ENCODE measurements at places on chromosomes 7 and 10.

GRCh38 chr7:40057292-40057691 is 77.1 kb downstream of the MPLKIP start:
- no peak for DNase-seq

GRCh38 chr10:649445-649797 is 40.0 kb downstream of the DIP2C start:
- DNase-seq, result no peak

GRCh38 chr7:121520911-121521310 is 124.8 kb upstream of the FAM3C start:
- DNase-seq, result no peak

DNA sequence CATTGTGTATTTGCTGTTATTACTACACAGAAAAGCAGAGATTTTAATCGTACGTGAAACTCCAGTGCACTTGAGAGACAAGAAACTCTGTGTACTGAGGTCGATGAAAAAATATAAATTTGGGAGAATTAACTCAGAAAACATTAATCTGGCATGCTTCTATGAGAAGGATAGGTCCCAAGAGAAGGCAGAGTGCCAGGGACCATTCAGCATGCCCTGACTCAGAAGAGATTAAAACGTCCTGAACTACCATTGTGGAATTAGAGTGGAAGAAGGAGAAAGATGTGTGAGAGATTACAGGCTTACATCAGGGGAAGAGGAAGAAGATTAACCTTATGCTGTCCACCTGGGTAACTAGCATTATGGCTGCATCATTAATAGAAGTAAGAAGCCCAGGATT is 72.4 kb downstream of the REEP3 start:
- no peak for DNase-seq

DNA sequence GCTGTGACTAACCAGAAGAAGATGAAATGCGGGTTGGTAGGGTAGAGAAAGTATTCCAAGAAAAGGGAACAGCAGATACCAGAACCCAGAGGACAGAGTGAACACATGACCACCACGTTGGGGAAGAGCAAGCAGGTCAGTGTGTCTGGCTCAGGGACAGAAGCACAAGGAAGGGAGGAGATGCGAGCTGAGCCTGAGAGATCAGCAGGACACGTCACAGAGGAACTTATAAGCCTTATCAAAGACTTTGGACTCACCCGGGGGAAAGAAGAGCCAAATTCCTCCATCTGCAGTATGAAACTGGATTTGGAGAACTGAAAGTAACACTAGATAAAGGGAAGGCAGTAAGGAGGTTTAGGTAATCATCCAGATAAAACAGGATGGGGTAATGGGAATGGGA is 232.1 kb upstream of the NPVF start:
- DNase-seq, result no peak

GRCh38 chr7:129671266-129671665 is 59.7 kb downstream of the NRF1 start:
- DNase-seq, result no peak

DNA sequence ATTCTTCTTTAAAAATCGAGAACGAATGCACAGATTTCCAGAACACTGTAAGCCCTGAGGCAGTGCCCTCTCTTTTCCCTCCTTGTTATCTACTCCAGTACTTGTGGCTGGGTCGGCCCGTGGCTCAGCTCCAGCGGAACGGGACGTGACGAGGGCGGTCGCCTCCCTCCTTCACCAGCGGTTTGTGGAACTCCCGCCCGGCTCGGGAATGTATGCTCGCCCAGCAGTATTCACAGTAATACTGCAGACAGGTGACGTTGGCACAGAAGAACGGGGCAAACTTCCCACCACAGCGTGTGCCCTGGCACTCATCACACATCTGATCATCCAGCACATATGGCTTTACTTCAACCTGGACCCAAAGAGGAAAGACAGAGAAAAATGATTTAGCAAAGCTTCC is 128.5 kb downstream of the BTAF1 start:
- no peak for DNase-seq

GRCh38 chr10:72764151-72764550 is 72.2 kb downstream of the MCU start:
- no peak for DNase-seq

GRCh38 chr7:45874408-45875131 is 1.7 kb upstream of the CCDC201 start:
- no peak for DNase-seq
